GM03348 (cell line): ENCODE measurements at places on chromosomes 13 and 19.

DNA sequence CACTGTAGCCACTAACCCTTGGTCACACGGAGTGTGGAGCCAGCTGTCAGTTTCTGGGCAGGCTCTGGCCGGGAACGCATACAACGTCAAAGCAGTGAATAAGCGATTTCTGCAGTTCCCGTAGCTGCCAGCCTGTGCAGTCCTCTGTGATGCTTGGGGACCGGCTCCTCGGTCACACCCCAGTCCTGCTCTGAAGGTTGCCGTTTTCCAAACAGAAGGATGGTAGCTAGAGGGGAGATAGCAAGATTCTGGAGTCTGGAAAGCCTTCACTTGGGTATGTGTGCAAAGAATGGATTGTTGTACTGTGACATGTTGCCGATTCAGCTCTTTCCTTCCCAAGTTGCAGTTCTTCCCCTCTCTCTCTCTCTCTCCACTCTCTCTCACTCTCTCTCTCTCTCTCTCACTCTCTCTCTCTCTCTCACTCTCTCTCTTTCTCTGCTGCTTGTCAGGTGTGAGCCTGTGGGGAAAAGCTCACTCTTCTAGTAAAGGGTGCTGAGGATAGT, 38.7 kb upstream of the C1QTNF9 start:
- DNase-seq: peak; percentile 69

GRCh38 chr13:49245101-49245500, 2.6 kb upstream of the CDADC1 start:
- DNase-seq: no peak

DNA sequence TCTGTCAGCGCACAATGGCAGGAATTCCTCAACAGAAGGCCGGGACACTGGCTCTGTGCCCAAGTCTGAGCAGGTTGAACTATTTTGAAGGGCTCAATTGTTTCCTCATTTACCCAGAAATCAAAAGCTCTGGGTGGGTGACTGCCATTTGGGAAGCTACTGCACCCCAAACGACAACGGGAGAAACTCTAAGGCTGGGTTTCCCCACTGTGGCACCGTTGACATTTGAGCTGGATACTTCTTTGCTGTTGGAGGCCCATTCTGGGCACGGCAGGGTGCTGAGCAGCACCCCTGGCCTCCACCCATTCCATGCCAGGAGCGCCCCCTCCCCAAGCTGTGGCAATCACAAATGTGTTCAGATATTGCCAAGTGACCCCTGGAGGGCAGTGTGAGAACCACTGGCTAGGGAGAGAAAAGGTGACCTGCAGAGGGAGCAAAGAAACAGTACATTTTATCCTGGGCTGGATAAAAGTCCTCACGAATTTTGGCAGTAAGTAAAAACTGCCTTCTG, 62.5 kb downstream of the RFX2 start:
- peak; percentile 47 for DNase-seq

DNA sequence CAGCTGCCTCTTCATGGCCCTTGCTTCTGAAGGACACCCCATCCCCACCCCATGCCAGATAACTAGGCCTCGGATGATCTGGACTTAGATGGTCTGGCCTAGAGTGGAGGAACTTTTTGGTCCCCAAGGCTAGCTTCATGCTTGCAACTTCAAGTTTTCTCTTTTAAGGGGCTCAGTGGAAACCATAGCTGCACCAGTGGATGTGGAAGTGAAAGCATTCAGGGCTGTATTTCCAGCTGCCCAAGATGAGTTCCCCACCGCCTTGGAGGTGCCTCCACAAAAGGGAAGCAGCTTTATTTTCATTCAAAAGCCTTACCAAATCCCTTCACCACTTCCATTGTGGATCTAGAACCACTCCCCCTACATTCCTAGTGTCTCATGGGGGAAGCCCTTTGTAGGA, 17.6 kb upstream of the GSX1 start:
- no peak for DNase-seq

- no peak for DNase-seq
Measured at GRCh38 chr13:20877902-20878301, 24.6 kb downstream of the XPO4 start.

- DNase-seq: no peak
Measured at GRCh38 chr13:23129331-23129730, 51.4 kb upstream of the SGCG start.

DNA sequence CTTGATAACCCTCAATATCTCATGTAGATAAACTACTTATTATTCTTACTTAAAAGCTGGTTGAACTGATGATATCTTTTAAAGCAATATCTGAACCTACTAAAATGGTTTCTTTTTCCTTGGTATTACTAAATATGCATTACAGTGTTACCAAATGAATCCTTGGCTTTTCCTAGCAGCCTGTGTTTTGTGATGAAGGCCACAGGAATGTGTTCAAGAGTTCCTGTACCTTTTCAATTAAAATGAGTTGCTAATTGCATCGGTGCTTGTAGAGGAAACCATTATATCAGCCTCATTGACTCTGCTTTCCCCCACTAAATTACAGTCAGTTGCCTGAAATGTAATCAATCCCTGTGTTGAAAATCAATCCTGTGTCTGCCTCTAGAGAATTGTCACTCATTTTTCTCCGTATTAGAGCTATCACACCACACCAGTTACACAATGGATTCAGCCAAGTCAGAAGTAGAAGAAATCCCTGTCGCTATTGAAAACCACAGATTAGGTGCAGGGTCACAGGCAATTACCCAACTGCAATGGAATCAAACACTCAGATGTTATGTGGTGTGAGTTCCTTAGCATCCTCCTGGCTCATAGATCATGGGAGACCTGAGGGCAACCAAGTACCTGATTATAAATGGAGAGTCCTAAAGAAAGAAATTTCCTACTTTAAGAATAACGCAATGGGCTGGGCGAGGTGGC, 13.3 kb downstream of the FAM216B start:
- no peak for DNase-seq

DNA sequence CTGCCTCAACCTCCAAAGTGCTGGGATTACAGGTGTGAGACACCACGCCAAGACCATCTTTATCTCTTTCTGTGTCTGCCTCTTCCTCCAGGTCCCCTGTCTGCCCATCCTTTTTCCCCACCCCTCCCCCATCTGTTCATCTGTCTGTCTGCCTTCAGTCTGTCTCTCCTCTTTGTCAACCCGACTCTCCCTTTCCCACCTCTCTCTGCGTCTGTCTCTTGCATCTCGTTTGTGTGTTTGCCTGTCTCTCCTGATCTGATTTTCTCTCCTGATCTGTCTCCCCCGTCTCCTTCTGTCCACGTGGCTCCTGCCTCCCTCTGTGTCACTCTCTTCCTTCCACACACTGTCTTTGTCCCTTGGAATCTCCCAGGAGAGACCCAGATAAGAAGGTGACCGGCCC, 10.0 kb downstream of the VASP start:
- no peak for DNase-seq

GRCh38 chr13:41007744-41008128, 11.4 kb downstream of the ELF1 start:
- peak; percentile 35 for DNase-seq

- DNase-seq: no peak
Measured at GRCh38 chr13:110665491-110666254, 40.2 kb downstream of the CARS2 start.

- no peak for DNase-seq
Measured at GRCh38 chr19:4639531-4640246, 373 bp downstream of the TNFAIP8L1 start.

- DNase-seq: no peak
Measured at GRCh38 chr19:10137751-10138682, 18.3 kb upstream of the EIF3G start.

GRCh38 chr19:10206226-10206885, 11.6 kb upstream of the DNMT1 start:
- DNase-seq: peak; percentile 19

- no peak for DNase-seq
Measured at GRCh38 chr13:74969419-74969818, 512.5 kb downstream of the TBC1D4 start.

DNA sequence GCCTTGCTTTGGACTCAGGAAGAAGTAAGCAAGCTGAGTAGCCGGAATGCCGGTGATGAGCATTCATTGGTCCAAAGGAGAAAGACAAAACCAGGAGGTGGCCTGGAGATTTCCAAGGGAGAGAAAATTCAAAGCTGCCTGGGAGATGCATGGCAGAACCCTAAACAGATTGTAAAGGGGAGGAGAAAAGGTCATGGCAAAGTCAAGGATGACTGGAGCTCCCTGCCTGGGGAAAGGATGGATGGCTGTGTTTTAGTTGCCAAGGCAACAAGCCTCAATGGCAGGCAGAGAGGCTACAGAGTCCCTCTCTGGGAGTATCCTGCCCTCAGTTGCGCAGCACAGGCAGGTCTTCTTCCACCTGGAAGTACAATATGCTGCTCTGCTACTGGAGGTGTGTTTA, 134.0 kb downstream of the ENOX1 start:
- DNase-seq: no peak

- DNase-seq: no peak
Measured at GRCh38 chr13:98143157-98143553, 261 bp downstream of the FARP1 start.

GRCh38 chr13:98278068-98278724, 101.1 kb upstream of the RNF113B start:
- DNase-seq: no peak

DNA sequence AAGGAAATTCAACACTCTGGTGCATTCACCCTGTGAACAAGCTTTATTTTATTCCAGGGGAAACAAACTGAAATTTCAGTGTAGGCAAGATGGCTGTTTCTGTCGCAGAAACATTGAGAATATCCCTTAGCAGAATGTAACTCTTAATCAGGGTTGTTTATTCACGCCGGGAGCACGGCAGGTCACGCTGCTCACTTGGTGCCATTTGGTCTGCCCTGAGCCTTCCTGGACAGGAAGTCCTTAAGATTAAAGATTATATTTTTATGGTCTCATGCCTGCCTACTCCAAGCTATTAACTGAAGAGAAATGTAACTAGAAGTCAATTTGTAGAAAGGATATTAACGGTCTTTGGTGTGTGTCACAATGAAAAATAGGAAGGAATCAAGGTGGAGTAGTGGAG, 185.3 kb upstream of the ARGLU1 start:
- no peak for DNase-seq
